Hindlimb muscle (tissue), 1 donor: ENCODE measurements at places on chromosomes 3 and 15.

DNA sequence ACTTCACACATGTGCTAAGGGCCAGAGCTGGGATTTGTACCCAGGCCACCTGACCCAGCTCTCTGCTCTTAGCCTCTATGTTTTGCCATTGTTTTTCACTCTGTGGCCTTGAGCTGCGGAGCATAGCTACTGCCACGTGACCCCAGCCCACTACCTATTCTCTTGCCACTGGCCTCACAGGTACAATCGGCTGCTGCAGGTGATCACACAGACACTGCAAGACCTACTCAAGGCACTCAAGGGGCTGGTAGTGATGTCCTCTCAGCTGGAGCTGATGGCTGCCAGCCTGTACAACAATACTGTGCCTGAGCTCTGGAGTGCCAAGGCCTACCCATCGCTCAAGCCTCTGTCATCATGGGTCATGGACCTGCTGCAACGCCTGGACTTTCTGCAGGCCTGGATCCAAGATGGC, 46.2 kb downstream of the SEMA3G start:
- no peak for DNase-seq

GRCh38 chr3:156542101-156543042, 12.5 kb downstream of the SSR3 start:
- no peak for DNase-seq

GRCh38 chr3:71076361-71077002, 507.0 kb downstream of the FOXP1 start:
- no peak for DNase-seq

GRCh38 chr3:31184261-31185061, 290.0 kb upstream of the GADL1 start:
- DNase-seq = no peak

GRCh38 chr3:123267821-123268220, 66.1 kb downstream of the SEC22A start:
- DNase-seq = no peak
